ENCODE measurements at places on chromosomes 4 and X.

GRCh38 chr4:80419946-80420345 lies 84.4 kb downstream of the CFAP299 start:
- DNase-seq: no peak

GRCh38 chr4:120733054-120733453 lies 189.5 kb downstream of the PRDM5 start:
- no peak for DNase-seq

DNA sequence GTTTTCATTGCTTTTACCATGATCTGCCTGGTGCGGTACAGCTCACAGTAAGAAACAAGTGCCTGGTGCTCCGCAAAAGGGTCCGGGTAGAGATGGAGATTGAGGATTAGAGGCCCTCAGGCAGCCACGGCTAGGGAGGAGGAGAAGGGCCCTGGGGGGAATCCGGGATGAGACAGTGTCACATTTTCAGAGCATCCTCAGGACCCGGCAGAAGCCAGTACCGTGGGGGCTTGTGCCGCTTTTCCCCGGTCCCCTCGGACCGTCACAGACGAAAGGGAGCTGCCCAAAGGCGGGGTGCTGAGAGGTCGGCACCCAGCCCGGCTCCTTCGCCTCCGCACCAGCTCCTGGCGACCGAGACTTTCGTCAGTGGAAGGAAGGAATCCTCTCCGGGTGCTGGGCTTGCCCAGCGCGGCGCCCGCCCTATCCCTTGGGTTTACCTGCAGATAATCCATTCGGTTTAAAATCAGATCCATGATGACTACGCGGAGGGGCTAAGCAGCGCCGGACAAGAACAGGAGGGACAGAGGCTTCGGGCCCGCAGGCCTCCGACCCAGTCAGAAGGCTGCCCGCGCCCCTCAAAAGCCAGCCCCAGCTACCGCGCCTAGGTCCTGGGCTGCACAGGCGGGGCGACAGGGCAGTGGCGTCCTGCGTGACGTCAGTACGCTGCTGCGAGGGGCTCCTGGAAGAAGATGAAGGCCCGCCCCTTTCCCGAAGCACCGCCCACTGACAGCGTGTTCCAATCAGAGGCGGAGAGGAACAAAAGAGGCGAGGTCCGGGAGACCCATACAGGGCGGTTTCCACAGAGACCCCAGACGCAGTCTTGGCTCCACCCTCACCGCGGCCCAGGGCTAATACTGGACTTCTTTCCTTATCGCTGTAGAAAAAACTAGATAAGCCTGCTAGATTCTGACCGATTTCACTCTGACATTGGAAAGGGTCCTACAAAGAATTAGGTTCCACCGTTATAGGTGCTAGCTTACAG lies at the start of gene BBS7:
Gene BBS7, minus strand, starts transcription at position 634 of the 982 bp plus-strand sequence. Its CDS starts 161 bp downstream, at position 473.
- peak; percentile 98 for DNase-seq

- no peak for DNase-seq
Measured at GRCh38 chr4:27066591-27066990, 205.9 kb downstream of the STIM2 start.

DNA sequence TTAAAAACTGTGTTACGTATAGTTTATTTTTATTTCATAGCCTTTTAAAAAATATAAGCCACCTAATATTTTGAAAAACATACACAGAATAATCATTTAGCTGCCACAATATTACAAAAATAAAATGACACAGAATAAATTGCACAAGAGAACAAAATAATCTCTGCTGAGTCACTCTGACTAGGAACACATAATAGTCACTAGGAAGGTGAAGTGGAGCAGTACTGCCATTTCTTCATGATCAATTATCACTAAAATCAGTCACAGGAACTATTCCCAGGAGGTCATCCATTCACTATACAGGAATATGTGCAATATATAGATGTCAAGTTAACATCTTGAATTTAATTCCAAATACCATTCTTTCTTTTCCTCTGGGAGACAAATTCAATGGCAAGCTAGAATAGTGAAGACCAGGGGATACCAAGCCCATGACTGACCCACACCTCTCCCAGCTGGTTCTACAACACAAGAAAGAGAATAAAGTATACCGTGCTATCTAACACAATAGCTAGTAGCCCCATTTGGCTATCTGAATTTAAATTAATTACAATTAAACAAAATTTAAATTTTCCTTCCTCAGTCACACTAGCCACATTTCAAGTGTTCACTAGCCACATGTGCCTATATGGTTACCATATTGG lies 5.9 kb downstream of the SMIM43 start:
- DNase-seq: no peak

GRCh38 chr4:39613093-39613656 lies 25.5 kb downstream of the SMIM14 start:
- DNase-seq: no peak

GRCh38 chrX:114675365-114675764 lies 91.5 kb downstream of the HTR2C start:
- peak; percentile 4 for DNase-seq

DNA sequence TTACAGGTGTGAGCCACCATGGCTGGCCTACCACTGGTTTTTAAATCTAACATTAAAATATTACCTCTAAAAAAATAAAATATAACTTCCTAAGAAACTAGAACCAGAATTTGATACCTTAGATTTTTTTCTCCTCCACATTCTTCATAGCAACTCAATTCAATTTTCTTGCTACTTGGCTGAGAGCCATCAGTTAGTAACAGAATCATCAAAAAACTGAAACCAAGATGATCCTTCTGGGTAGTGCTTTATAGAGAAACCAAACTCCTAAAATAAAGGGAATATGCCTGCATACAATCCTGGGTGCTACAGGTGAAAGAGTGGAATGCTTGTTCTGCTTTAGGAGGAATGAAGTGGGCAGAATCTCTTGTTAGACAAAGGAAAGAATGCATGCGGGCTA lies 64.4 kb downstream of the RPS3A start:
- no peak for DNase-seq

DNA sequence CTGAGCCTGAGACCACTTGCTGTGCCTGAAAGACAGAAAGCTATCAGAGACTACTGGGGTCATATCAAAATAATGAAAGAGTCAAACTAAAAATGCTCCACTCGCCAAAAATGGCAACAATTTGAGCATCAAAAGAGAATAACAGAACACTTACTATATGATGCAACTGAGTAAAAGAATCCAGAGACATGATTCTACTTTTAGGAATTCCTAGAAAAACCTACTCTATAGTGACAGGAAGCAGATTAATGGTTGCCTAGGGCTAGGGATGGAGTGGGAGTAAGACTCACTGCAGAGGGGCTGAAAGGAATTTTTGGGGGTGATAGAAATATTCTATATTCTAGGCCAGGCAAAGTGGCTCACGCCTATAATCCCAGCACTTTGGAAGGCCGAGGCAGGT lies 29.4 kb upstream of the SLAIN2 start:
- DNase-seq: no peak

GRCh38 chr4:144594471-144594986 lies 51.4 kb upstream of the HHIP start:
- no peak for DNase-seq

DNA sequence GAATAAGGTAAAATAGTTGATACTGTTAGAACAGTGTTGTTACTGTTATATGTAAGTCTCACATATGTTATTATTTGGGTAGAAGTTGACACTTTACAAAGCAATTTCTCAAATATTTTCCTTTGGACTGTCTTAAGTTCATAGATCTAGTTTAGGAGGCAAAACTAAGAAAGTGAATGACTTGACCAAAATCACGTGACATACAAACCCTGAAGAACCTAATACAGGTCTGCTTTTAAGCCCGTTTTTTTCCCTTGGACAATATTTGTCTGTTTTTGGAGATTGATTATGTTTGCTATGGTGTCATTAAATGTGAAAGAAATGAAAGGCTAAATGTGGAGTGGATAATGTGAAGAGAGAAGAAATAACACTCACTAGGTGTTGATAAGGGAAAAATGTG lies 644.9 kb upstream of the PITX2 start:
- no peak for DNase-seq

GRCh38 chr4:1416051-1416947 lies 10.1 kb upstream of the NKX1-1 start:
- no peak for DNase-seq

GRCh38 chr4:163556650-163557391 lies 62.3 kb downstream of the TMA16 start:
- no peak for DNase-seq

DNA sequence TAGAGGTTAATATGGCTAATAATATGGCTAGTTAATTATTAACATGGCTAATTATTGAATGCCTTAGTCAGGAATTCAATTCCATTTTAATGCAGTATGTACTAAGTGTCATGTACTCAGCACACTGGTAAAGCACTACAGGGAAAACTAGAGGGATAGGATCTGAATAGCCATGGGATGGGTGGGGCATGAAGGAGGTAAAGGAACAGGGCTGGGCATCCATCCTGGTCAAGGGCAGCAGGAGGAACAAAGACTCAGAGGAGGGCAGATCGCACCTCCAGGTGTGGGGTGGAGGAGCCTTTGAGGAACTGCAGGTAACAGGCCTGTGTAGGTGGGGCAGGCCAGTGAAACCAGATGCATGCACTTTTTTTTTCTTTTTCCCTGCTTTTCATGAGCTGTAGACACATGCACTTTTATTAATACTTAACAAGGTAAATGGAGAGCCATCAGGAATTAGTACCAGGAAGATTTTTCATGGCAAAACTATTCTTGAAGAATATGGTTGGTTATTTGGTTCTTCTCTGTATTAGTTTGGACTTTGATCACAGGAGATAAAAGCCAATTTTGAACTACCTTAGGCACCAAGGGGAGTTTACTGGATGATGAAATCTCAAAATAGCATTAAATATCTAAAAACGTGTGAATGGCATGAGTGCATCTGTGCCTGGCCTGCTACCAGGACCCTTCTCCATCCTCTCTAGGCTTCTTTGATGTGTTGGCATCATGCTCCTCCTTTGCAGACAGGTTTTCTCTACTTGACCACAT lies 88.3 kb downstream of the CC2D2A start:
- no peak for DNase-seq

- DNase-seq: no peak
Measured at GRCh38 chrX:48559636-48560035, 14.6 kb upstream of the RBM3 start.

GRCh38 chrX:148020329-148020728 lies 39.2 kb downstream of the FMR1NB start:
- DNase-seq: no peak

DNA sequence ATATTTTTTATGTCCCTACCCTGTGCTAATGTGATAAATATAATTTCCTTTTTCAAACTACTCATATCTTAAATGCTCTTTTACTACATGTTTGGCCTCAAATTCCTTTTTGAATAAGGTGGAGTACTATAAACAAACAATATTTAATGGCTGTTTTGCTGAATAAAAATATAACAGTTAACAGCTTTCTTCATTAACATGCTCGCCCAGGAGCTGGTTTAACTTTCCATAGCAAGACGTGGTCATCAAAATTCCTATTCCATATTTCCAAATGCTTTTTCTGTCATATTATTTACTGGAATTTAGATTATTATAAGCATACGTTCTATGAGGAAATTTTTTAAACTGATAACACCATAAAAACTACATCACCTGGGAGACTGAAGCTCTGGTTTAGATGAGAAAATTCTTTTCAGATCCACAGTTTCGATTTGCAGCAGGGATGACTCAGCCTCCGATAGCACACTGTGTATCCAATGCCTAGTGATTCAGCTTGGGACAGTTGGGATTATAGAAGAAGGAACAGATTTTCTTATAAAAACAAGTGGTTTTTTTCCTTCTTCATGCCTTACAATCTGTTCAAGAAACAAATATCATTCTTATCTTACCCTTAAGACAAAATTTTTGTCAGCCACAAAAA lies 129.1 kb downstream of the FBXO8 start:
- peak; percentile 48 for DNase-seq

- DNase-seq: no peak
Measured at GRCh38 chr4:41363384-41363981, 106.8 kb downstream of the UCHL1 start.

DNA sequence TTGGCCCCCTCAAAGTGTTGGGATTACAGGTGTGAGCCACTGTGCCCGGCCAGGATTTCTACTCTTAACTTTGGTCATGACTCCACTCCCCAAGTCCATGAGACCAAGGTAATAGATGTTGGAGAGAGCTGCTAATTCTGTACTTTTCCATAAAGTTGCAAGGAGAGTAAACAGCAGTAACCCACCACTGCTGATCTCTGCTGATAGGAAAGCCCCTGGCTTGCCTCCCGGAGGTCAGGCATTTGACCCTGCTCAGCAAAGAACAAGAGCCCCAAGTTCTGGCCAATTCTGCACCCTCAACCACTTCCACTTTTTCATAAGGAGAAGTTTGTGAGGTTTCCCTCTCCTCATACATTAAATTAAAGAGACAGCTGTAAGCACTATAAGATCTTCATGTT lies 143.0 kb downstream of the RASL11B start:
- DNase-seq: no peak

GRCh38 chrX:17805120-17805519 lies 56.0 kb downstream of the RAI2 start:
- no peak for DNase-seq

GRCh38 chr4:157713342-157713741 lies 459.5 kb downstream of the GASK1B start:
- DNase-seq: no peak

- no peak for DNase-seq
Measured at GRCh38 chr4:158015241-158015640, 157.6 kb downstream of the GASK1B start.

DNA sequence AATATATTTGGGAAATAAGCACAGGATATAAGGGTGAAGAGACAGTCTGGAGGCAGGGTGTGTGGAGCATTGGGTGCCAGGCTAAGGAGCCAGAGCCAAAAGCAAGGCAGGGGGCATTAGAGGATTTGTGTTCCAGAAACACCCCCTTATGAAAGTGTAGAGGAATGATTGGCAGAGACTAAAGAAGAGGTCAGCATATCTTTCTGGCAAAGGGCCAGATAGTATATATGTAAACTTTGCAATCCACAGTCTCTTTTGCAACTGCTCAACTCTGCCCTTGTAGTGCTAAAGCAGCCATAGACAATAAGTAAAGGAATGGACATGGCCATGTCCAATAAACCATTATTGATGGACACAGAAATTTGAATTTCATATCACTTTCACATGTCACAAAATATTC lies 3.6 kb upstream of the SLC9A6 start:
- no peak for DNase-seq

DNA sequence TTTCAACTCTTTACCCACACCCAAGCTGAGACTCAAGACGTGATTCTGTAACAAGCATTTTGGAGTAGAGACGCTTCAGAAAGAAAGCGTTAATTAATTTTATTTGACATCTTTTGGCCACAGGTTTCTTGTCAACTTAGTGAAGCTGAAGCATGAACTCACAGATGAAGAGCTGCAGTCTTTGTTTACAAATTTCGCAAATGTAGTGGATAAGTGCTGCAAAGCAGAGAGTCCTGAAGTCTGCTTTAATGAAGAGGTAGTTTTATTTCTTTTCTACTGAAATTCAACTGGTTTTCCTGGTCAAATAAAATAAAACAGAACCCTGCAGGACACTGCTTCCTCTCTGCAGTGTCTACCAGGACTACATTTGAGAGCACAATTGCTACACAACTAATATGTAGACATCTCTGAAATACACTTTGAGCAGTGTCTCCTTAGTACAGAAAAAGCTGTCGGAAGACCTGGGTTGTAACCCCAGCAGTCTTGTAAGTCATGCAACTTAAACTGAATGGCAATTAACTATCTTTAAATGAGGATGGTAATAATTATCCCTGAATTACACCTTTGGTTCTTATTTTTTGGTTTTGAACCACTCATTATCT lies 20.2 kb downstream of the AFM start:
- no peak for DNase-seq

GRCh38 chrX:9628779-9629493 lies 136.7 kb downstream of the GPR143 start:
- no peak for DNase-seq

Measured in COLO829 (cell line).